EL (cell line): ENCODE measurements at places on chromosomes 2 and 18.

DNA sequence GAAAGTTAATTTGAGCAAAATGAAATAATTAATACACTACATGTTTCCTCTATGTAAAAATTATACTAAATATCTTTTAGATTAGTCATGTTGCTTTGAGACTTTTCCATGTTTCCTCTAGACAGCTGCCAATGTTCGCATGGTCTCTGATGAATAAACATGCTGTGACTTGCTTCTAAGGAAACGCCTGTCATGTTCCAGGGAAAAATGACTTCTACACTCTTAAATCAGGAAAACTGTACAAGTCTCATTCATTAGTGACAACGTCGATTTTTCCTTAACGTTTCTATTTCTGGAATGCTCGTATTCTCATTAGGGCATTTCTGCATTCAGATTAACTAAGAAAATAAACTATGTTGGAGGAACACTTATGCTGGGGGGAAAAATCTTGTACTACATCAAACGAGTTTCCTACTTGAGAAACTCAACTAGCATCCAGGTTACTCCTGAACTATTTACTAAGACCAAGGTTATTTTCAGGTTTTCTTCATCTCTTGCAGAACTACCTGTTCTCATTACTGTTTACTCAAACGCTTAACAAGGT is 1.6 kb downstream of the COBLL1 start:
- DNase-seq, result peak; percentile 58

- no peak for DNase-seq
Observed at GRCh38 chr2:102932501-102932900, 170.7 kb downstream of the TMEM182 start.

- no peak for DNase-seq
Observed at GRCh38 chr2:134636714-134637113, 82.1 kb downstream of the TMEM163 start.

DNA sequence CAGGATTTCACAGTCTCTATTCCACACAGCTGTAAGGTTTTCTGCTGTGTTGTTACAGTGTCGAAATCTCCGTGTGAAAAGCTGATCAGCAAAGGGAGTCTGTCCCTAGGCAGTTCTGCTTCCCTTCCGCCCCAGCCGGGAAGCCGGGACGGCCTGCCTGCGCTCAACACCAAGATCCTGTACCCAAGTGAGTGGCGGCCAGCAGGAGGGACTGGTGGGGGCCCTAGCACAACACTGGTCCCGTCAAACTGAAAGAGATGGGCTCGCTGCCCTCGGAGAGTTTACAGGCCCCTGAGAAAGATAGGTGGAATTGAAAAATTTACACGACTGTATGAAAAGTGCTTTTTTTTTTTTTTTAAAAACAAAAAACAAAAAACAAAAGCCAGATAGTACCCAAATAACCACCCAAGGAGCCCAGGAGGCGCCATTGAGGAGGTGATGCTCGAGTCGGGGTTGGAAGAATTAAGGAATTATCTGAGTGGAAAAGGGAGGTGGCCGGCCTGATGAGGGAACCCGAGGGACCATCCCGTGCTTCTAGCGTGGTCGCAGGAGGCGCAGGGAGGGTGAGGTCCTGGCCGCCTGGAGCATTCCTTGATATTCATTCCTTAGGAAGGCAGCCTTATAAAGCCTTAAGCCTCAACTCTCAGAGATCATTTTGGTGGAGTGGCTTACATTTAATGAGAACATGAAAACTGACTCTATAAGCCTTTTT is 96.7 kb downstream of the DGKD start:
- DNase-seq, result no peak

DNA sequence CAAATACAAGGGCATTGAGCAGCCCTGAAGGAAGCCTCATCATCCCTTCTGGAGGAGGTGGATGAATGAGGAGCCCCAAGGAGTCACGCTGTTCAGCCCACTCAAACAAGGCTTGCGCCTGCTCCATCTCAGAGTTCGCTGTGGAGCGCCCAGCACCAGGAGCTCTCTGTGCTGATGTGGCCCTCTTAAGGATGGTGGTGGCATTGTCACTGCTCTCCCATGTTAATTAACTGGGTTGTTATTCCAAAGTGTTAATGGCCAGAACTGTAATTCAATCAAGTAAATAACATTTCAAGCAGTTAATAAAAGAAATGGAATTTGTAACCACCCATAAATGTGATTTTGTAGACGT is 726.0 kb upstream of the RAB6C start:
- DNase-seq, result no peak

GRCh38 chr2:63788071-63788470 is 53.6 kb upstream of the UGP2 start:
- peak; percentile 62 for DNase-seq

DNA sequence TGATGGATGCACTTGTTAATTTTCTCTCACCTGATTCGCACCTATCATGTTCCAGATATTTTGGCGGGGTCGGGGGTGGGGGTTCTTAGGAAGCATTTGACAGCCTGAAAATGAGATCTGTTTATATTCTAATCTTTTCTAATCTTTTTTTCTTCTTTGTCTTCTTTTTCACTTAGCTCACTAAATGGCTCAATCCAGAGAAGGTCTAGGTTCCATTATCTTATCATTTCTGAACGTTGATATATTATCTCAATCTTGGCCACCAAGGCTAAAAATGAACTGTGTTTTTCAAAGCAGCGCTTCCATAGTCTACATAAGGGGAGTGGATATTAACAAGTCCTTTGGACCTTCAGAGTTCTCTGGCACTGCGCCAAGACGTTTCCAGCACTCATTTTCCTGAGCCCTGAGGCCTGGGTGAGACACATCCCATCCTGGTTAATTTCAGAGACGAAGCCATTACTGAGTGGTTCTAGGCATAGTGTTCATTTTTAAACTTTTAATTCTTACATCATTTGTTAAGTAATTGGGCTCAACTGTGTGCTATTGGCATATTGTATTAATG is 229.0 kb downstream of the SOX11 start:
- no peak for DNase-seq

DNA sequence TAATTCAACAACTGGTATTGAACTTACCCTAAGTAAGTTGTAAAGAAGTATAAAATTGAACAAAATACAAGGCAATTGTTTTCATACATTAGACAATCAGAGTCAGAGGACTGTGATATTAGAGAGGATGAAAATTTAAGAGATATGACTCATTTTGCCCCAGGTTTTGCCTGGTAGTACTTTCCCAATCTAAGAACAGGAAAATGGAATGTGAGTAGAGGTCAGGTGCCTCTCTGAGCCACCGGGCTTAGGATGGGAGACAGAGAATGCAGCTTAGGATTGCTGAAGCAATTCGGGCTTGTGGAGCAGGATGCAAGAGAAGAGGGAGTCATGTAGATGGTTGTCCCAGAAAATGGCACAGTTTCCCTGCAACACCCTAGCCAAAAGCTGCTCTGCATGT is 219.7 kb upstream of the CHST9 start:
- no peak for DNase-seq

DNA sequence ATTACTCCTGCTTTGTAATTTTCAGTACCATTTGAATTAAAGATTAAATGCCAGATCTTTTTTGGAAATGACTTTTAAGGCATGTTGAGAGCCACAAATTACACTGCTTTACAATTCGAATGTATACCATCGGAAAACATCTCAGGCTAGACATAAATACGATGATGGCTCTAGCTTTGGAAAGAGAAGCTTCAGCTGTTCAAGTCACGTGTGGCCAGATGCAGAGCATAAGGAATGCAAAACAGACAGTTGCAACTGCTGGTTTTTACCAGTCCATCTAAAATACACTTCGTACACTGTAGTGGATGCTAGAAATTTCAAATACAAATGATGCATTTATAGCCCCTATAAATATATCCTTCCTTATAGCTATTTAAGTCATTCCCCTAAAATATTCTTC is 8.0 kb downstream of the ZNF516 start:
- DNase-seq, result peak; percentile 33

DNA sequence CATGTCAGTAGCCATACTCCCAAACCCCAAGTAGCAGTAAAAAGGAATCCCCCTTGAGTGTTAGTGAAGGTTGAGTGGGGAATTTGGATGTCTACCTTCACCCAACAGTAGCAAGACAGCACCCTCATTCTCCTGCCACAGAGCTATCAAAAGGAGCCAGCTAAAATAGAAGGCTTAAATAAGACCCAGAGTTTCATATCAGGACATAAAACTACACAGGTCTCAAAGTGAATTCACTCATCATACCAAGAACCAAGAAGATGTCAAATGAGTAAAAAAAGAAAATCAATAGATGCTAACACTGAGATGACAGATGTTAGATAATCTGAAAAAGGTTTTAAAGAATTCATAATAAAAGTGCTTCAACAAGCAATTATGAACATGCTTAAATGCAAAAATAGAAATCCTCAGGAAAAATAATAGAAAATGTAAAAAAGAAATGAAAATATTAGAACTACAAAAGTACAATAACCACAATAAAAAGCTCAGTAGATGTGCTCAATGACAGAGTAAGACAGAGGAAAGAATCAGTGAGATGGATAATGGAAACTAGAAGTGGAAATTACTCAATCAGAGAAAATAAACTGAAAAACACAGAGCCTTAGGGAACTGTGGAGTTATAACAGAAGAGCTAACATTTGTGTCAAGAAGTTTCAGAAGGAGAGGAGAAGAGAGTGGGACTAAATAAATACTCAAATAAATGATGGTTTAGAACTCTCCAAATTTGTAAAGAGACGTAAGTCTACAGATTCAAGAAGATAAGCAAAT is 90.5 kb downstream of the EDAR start:
- DNase-seq, result no peak

DNA sequence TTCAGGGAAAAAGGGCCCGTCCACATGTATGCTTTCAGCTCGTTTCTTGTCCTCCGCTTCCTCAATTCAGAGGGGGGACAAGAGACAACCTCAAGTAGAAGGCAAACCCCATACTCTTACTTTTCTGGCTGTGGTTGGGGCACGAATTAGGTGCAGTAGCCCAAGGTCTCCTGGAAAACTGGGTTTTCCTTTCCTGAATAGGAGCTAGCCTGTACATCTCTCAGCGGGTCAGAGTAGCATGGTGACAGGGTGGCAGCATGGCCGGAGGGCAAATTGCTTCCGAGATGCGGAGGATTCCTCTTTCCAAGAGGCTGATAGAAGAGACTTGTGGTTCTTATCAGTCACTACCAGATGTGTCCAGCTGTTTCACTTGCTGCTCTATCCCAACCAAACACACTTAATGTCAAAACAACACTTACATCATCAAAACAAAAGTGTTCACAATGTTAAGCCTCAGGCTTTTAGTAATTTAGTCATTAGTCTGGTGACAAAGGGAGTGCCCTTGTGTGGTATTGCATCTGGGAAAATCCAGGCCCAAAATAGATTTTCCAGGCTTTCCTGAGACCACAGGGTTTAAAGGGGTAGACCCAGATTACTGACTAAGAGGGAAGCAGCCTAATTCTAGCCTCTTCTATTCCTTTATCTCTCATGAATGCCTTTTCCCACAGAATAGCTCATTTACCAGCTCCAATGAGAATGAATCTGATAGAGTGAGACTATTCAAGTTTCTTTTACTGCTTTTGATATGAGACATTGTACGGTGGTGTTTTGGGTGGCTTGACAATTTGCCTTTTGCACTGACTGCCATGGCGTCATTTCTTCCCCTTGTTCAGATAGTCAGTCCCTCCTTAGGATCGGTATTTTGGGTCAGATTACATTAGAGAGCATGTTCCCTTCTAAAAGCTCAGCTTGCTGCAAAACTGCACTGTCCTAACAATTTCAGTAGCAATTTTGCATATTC is 162.0 kb downstream of the LTBP1 start:
- peak; percentile 46 for DNase-seq

GRCh38 chr2:75464348-75464946 is 96.3 kb downstream of the EVA1A start:
- peak; percentile 20 for DNase-seq

GRCh38 chr2:57333221-57333620 is 713.4 kb upstream of the VRK2 start:
- peak; percentile 14 for DNase-seq

DNA sequence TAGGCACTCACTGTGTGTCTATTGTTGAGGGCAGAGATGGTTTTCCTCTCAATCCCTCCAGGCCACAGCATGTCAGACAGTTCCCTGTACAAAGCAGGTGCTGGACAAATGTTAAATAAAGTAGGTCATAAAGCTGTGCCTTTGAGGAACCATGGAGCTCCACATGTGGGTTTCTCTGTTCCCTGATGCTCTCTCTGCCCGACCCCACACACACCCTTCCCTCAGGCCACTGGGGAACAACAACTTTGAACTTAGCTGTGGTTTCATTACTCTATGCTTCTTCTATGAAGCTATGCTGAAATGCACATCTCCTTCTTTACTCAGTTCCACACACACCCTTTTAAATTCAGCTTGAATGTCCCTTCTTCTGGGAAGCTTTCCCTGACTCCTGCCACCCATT is 415.3 kb downstream of the HRH4 start:
- DNase-seq, result no peak

GRCh38 chr2:151437630-151438029 is 27.9 kb downstream of the RIF1 start:
- peak; percentile 25 for DNase-seq

DNA sequence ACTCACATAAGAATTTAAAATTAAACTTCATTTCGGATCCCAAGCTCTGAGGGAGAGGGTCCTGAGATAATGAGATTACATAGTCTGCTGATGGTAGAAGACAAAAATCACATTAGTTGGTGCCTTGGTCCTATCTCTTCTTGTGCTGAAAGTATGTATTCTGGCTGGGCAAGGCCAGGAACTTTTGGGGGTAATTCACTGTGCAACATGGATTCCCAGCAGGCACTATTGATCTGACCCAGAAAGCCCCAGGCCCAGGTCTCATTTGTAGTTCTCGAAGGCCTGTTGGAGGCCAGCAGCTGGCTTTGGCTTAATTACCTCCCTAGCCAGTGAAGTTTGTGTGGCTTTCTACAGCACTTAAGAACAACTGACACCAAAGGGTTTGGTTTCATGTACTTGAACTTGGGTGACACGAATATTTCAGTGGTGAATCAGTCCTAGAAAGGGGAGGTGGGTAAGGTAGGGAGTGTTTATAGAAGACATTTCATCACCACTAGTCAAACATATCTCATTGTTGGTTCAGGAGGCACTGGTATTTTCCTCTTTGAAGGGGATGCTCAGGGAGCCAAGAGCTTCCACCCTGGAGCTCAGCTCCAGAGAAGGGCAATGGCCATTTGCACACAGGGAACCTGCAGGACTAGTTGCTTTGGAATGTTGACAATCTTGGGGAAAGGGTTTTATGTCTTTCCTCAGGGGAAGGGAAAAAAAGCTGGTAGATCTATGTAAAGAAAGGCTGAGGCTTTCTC is 217.8 kb downstream of the OSR1 start:
- peak; percentile 94 for DNase-seq

GRCh38 chr2:190762566-190762965 is 113.7 kb downstream of the NAB1 start:
- no peak for DNase-seq

DNA sequence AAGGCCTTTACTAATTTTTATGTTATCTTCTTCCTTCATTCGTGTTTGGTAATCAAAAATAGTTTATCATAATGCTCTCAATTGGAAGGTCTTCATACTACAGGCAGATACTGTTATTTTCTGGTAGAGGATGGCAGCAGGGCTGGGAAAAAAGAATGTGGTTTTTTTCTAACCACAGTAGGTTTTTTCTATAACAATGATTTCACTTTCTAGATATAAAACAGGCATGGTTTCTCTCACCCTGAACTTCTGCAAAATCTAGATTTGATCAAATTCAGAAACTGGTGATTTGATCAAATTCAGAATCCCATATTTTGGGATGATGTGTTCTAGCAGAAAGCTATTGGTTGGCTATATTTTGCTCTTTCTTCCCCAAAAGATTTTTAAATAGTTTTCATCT is 27.6 kb downstream of the BCL11A start:
- DNase-seq, result no peak
